MCF 10A (cell line): ENCODE measurements at places on chromosomes 3 and 15.

GRCh38 chr3:119170821-119171220, 2.6 kb upstream of the UPK1B start:
- DNase-seq, result no peak

DNA sequence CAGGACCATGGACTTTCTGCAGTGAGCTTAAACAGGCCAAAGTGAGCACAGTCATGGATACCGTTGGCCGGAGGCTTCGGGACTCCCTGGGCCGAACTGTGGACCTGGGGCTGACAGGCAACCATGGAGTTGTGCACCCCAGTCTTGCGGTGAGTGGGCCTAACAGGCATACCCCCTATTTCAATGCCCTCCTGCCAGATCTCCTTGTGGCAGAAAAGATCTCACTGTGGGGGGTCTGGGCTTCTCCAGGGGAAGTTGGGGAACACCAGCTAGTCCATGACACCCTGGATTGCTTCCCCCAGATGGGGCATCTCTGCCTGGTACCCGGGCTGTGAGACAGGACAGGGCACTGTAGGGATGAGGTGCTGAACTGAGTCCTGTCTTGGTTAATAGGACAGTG, 29.5 kb downstream of the ACAD9 start:
- no peak for DNase-seq

DNA sequence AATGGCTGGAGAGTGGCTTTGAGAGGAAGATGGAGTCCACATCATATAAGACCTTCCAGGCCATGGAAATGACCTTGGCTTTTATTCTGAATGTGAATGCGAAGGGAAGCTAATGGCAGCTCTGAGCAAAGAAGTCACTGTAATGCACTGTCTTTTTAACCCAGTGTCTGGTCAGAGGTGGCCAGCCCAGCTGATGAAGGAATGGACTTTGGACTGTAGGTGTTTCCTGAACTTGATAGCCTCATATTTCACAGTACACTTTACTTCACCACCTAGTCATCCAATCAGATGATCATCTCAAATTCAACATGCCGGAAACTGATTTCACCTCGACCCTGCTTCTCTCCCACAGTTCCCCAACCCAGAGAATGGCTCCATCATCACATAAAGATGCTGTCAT, 33.4 kb downstream of the DCLK3 start:
- no peak for DNase-seq

DNA sequence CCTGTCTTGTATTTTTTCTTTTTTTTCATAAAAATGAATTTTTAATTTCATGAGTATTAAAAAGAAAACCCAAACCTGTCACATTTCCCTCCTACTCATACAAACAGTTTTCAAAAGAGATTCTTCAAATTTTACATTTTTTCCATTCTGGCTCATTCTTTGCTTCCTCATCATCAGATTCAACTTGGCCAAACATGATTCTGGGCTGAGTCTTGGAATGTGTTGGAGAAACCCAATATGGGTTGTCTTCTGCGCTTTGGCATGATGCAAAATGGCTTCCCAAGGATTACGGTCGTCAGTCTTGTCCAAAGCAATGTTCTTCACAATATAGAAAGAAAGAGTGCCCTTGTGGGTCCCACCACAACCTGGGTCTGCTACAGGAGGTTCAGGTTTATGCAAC, 12.4 kb upstream of the TM4SF4 start:
- DNase-seq, result no peak

GRCh38 chr3:32995098-32995497, 43.7 kb downstream of the CCR4 start:
- no peak for DNase-seq

DNA sequence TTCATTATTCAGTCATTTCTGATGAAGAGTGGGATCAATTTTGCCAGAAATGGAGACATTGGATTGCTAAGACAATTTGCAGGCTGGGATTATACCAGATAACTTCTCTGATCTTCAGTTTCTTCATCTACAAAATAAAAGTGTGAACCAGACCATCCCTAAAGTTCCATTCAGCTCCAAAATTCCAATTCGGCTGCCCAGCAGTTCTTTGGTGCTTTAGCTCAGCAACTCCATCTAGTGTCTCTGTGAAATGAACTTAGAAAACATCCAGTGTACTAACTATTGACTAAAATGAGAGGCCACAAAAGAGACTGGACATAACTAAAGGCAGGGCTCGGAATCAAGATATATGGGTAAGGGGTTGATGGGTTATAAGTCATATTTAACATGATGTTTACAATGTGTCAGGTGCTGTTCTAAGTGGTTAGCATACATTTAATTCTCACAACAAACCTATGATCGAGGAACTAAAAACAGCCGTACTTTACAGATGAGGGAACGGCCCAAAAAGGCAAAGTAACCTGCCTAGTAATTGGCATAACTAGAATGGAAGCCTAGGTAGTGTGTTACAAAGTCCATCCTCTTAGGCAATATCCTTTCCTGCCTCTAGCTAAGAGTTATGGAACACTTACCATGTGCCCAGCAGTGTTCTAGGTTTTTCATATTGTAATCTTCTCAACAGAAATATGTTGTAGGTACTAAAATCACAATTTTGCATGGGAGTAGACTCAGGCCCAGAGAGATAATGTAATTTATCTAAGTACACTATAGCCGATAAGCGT, 17.0 kb downstream of the THAP10 start:
- DNase-seq, result peak; percentile 40

DNA sequence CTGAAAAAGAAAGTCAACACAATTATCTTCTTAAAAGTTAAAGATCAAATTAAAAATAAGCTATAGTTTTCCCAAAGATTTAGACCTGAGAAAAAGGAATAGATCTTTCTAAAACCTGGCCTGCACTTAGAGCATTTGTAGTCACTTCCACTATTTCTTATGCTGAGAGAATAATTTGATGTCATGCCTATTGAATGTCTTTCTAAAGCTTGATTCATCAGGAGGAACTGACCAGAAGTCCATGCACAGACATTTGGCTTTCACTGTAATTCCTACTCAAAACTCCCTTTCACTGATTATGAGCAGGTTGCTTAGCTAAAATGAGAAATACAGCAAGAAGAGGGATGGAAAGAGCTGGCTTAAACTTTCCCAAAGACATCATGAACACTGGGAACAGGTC, 4.3 kb downstream of the GREM1 start:
- no peak for DNase-seq

DNA sequence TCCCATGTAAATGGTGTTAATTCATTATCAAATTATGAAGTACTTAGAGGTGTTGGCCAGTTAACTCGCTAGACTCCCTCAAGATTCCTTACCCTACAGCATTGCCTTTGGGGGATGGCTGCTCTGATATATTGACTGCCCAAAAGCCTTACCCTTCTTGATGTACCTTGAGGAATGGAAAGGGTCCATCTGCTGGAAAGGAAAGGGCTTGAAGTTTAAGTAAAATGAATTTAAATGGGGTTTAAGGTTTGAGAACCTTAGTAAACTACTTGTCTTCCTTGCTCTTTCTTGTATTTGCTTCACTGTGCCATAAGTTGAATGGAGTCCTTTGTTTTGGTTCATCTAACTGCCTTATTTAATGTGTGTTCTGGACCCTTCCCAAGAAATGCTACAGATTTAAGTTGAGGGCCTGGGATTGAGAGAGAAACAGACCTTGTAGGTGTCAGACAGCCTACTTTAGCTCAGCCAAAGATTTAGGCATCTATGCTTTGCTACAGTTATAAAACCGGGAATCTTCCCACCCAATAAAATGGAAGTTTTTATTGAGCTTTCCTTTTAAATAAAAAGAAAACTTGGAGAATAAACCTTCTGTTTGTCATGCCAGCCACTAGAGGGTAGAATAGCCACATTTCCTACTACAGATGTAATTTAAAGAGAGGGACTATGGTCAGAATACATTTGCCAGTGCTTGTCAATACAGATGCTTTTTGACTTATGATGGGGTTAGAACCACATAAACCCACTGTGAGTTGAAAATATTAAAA, 25.3 kb downstream of the CMSS1 start:
- peak; percentile 52 for DNase-seq

- no peak for DNase-seq
These were observed 11.9 kb downstream of the CISH start for GRCh38 chr3:50599716-50600118.

- peak; percentile 32 for DNase-seq
These were observed 105.7 kb downstream of the ZNF385D start for GRCh38 chr3:21645121-21645897.
